ENCODE measurements at places on chromosomes 2 and 18. TPM values are rescaled to one million over a fixed set of nuclear protein-coding genes. Genes with fewer than 3 reads are reported as not detected.

The RAB6C gene
- total RNA-seq: not detected

The MDH1B gene
- total RNA-seq: 0.40 TPM

- no peak for DNase-seq
Observed at GRCh38 chr2:7694076-7694985, 777.1 kb downstream of the RNF144A start.

The TPO gene
- total RNA-seq: 46.2 TPM

DNA sequence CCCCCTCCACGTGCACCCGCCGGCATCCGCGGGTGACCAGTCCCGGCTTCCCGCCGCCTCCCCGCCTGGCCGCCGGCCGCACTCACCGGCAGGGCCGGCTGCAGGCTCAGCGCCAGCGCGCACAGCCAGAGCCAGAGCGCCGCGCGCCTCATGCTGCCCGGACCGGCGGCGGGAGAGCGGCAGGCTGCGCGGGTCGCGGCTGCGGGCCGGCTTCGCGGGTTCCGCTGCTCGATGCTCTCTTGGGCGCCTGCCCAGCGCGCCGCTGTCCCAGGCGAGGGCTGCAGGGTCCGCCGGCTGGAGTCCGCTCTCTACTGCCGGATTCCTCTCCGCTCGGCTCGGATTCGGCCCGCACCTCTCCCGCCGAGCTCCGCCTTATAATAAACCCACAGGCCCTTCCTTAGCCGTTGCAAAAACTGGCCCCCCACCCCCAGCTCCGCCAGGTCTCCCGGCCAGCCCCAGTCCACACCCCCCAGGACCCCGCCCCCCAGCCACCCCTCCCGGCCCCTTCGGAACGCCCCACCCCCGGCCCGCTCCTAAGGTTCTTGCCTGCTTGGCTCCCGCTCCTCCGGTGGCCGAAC is at the start of gene SDC1:
SDC1 (minus strand) TSS at position 415 of the 578 bp plus-strand sequence; CDS start at position 152, 263 bp downstream.
- DNase-seq: no peak

Measured in Peyer's patch (tissue), 4 donors.